Ovary (tissue), 10 donors: ENCODE measurements at places on chromosomes 3 and 15. TPM values are rescaled to one million over a fixed set of nuclear protein-coding genes. Genes with fewer than 3 reads are reported as not detected.

Gene RHCG
- not detected for polyA plus RNA-seq

Gene ACOX2
- polyA plus RNA-seq: 25.4 TPM

Gene ACTRT3
- polyA plus RNA-seq: 2.0 TPM

Gene GJD2
- not detected for polyA plus RNA-seq

Gene SNX22
- polyA plus RNA-seq: 0.81 TPM

Gene POTEB3
- polyA plus RNA-seq: not detected

Gene NR1I2
- 0.21 TPM for polyA plus RNA-seq

Gene CKMT1B
- 0.08 TPM for polyA plus RNA-seq

Gene ZBTB20
- 4.3 TPM for polyA plus RNA-seq

Gene EFCC1
- polyA plus RNA-seq: 11.2 TPM

Gene PLSCR2
- polyA plus RNA-seq: not detected

Gene GP5
- 0.46 TPM for polyA plus RNA-seq

Gene GHRL
- polyA plus RNA-seq: 0.34 TPM

Gene TGFBR2
- 158 TPM for polyA plus RNA-seq

Gene ZPLD1
- 0.20 TPM for polyA plus RNA-seq

Gene IL5RA
- polyA plus RNA-seq: 0.07 TPM

Gene ARGFX
- not detected for polyA plus RNA-seq

Gene MYL3
- polyA plus RNA-seq: 2.9 TPM

Gene KCNMB2
- 7.6 TPM for polyA plus RNA-seq

Gene UBE2E1
- 65.9 TPM for polyA plus RNA-seq

Gene GOLGA8Q
- 1.2 TPM for polyA plus RNA-seq

Gene GRK7
- 0.02 TPM for polyA plus RNA-seq

Gene MKRN2OS
- polyA plus RNA-seq: not detected

Gene GOLGA6D
- polyA plus RNA-seq: not detected

Gene FSIP1
- 0.13 TPM for polyA plus RNA-seq

Gene SLC6A1
- polyA plus RNA-seq: 1.2 TPM

Gene IFT122
- polyA plus RNA-seq: 20.8 TPM

Gene HOMER2
- 6.4 TPM for polyA plus RNA-seq

Gene SCAP
- 192 TPM for polyA plus RNA-seq

Gene PARP16
- 19.2 TPM for polyA plus RNA-seq

Gene SEMA3B
- 30.9 TPM for polyA plus RNA-seq

Gene PTX3
- 2.9 TPM for polyA plus RNA-seq

Gene SLC28A1
- polyA plus RNA-seq: not detected

Gene GBE1
- polyA plus RNA-seq: 35.2 TPM

Gene FBN1
- 82.2 TPM for polyA plus RNA-seq

Gene RPUSD2
- 9.7 TPM for polyA plus RNA-seq

Gene ELP6
- polyA plus RNA-seq: 24.6 TPM

Gene GLDN
- polyA plus RNA-seq: 10.3 TPM

Gene MYO5C
- 4.5 TPM for polyA plus RNA-seq

Gene FANCD2OS
- polyA plus RNA-seq: not detected

Gene CADPS
- 0.90 TPM for polyA plus RNA-seq

Gene ASB14
- 0.05 TPM for polyA plus RNA-seq

Gene RBP2
- polyA plus RNA-seq: 0.13 TPM

Gene RTP4
- polyA plus RNA-seq: 7.3 TPM

Gene RNU5B-1
- not detected for polyA plus RNA-seq

Gene CD200
- polyA plus RNA-seq: 25.3 TPM

Gene WDR49
- 0.12 TPM for polyA plus RNA-seq

Gene SQOR
- polyA plus RNA-seq: 11.8 TPM

Gene NPAP1
- polyA plus RNA-seq: 0.28 TPM

Gene MRAS
- 76.2 TPM for polyA plus RNA-seq
